Vagina (tissue), 2 donors: ENCODE measurements at places on chromosomes 4 and X.

GRCh38 chr4:120431180-120431579 lies 364.5 kb upstream of the MAD2L1 start:
- no peaks in the 10 kb centered on the region for H3K36me3 ChIP-seq
- no peak for DNase-seq
- no peaks in the 10 kb centered on the region for H3K4me1 ChIP-seq
- no peak overlapping the region for H3K4me3 ChIP-seq
- H3K27ac ChIP-seq: no peak overlapping the region
- no peaks in the 10 kb centered on the region for H3K27me3 ChIP-seq

DNA sequence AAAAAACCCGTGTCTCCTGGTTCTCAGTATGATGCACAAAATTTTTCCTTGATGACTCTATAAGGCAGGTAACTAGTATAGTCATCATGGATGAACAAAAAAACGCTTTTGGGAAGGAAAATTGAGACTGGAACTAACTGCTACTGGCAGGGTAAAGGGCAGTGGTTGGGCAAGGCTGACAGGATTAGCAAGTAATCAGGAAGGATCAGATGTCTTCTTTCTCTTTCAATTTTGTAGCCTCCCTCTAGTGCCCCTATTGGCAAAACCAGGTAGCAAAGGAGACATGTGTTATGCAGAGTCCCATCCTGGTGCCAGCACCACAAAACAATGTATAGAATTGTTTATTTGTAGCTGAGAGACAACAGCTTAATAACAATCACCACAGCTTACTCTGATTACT lies 12.8 kb upstream of the SLITRK4 start:
- DNase-seq: no peak
- H3K36me3 ChIP-seq: no peaks in the 10 kb centered on the region
- H3K4me3 ChIP-seq: no peak overlapping the region
- no peak overlapping the region for H3K27ac ChIP-seq

GRCh38 chrX:16418650-16419049 lies 231.3 kb upstream of the S100G start:
- H3K4me3 ChIP-seq: no peak overlapping the region
- no peak for DNase-seq
- H3K27ac ChIP-seq: no peak overlapping the region

- H3K4me3 ChIP-seq: no peak overlapping the region
- no peak overlapping the region for H3K27ac ChIP-seq
- H3K27me3 ChIP-seq: no peaks in the 10 kb centered on the region
- H3K4me1 ChIP-seq: no peaks in the 10 kb centered on the region
Observed at GRCh38 chr4:120844528-120844921, 78.0 kb downstream of the PRDM5 start.

DNA sequence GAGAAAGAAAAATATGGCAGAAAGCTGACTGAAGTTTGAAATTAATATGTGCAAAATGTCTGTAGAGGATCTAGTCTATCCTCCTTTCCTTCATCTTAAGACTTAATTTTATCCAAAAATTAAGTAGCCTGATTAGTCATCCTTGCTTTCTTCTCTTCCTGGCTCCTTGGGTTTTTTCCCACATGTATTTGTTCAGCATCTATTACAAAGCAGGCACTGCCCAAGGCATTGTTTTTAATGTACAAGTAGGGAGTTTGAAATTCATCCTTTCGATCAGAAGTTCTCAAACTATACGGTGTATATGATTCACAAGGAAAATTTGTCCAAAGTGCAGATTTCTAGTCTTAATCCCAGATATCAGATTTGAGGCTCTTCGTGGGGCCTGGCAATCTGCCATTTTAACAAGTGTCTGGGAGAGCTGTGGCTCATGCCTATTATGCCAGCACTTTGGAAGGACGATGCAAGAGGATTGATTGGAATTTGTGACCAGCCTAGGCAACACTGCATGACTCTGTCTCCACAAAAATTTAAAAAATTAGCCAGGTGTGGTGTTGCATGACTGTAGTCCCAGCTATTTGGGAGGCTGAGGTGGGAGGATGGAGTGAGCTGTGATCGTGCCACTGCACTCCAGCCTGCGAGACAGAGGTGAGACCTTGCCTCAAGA lies 19.4 kb upstream of the YTHDC1 start:
- DNase-seq: no peak
- no peaks in the 10 kb centered on the region for H3K36me3 ChIP-seq
- peaks cover 5% of the 10 kb centered on the region for H3K4me1 ChIP-seq

DNA sequence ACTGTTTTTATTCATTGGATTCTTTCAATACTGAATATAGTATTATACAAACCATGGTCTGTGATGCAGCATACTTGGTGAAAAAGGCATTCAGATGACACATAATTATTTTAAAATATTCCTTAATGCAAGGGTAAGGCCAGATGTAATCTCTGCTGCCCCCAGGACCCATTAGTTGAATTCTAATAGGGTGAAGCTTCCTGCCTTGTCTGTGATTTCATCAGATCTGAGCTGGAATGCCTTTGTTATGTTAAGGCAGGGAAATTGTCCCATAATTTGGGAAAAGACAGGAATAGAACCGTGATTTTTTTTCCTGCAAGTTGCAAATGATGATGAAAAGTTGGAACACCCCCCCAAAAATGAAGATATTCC lies 26.1 kb downstream of the ZRSR2 start:
- no peaks in the 10 kb centered on the region for H3K4me1 ChIP-seq
- no peak overlapping the region for H3K27ac ChIP-seq
- DNase-seq: no peak
- H3K27me3 ChIP-seq: no peaks in the 10 kb centered on the region
